ENCODE measurements at places on chromosomes 1 and 21. TPM values are rescaled to one million over a fixed set of nuclear protein-coding genes. Genes with fewer than 3 reads are reported as not detected.

- H3K27me3 ChIP-seq: no peaks in the 10 kb centered on the region
- H3K4me1 ChIP-seq: peaks cover 22% of the 10 kb centered on the region
- H3K4me3 ChIP-seq: no peak overlapping the region
- no peak for DNase-seq
Measured at GRCh38 chr1:245363461-245364200, 208.8 kb downstream of the KIF26B start.

DNA sequence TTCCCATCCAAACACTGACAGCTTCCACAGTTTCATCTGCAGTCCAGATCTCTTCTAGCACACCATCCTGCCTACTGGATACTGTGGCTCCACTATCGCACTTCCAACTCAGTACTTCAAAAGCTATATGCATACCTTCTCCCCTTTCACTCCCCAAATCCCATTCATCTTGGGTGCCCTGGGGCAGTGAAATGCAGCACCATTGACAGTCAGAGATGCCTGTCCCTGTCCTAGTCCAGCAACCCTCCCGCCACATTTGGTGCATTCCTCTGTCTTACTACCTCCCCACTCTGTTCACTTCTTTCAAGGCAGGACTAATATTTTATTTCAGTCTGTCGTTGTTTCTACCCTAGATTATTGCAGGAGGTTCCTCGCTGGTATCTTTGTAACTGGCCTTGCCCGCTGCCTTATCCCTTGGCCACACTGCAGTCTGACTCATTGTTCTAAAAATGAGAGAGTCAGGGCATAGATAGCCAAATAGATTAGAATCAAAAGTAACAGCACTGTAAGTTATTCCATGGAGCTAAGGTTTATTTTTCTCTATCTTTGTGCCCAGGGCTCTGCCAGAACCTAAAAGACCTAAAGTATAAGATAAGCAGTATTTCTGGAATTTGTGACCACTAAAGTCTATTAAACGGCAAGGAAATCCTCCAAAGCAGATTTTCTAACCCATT is 96.7 kb downstream of the ESRRG start:
- H3K4me3 ChIP-seq: no peak overlapping the region
- no peak for DNase-seq
- H3K36me3 ChIP-seq: no peaks in the 10 kb centered on the region
- peaks cover 3% of the 10 kb centered on the region for H3K27me3 ChIP-seq
- H3K4me1 ChIP-seq: peaks cover 9% of the 10 kb centered on the region

SF3B4 gene
- total RNA-seq: 95.3 TPM

DNA sequence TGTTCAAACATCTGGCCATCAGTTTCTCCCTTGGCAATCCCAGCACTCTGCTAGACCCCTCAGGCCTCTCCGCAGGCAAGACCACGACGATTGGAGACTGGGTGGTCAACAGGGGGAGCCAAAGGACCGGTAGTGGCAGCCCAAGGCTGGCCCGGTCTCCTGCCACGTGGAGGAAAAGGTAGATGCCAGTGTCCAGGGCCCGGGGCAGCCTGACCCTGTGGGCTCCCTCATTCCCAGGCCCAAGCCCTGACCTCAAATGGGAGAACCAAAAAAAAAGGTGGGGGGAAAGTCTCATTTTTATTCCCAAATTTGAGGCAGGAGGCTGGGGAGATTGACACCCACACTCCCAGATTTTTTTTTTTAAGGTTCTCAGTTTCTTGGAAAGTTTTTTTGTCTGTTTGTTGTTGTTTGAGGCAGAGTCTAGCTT is 24.8 kb downstream of the S100A6 start:
- no peak overlapping the region for H3K27ac ChIP-seq
- H3K4me1 ChIP-seq: peaks cover 6% of the 10 kb centered on the region
- H3K36me3 ChIP-seq: no peaks in the 10 kb centered on the region
- H3K27me3 ChIP-seq: no peaks in the 10 kb centered on the region
- no peak overlapping the region for H3K4me3 ChIP-seq

HMCN1 gene
- 18.1 TPM for total RNA-seq

TRIM17 gene
- total RNA-seq: 6.3 TPM

Data from neural crest cell (in vitro differentiated cells).